ENCODE measurements at places on chromosomes 5 and 9.
A peak's percentile ranks its signal among the peaks of the same experiment; 100 is the strongest.

DNA sequence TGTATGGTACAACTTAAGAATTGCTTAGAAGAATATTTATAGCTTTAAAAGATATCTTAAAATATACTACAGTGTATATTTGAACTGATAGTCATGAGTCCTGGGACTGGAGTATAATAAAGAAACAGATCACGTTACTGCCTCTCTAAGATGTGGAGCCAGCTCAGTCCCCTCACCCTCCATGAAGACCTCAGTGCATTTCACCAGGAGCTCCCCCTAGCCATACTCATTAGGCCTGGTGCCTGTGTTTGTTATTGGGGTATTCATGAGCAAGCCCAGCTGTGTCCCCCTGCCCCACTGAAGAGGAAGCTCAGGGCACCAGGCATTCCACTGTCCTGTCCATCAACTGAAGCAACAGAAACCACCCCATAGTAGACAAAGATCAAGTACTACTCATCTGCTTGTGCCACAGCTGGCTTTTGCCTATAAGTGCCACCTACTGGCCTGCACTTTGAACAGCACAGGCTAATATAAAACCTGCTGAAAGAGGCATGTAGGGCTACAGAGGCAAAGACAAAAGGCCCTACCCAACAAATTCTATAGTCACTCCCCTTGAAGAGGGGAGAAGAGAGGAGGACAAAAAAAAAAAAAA is 850.2 kb upstream of the NUDT12 start:
- peak; percentile 38 for DNase-seq

DNA sequence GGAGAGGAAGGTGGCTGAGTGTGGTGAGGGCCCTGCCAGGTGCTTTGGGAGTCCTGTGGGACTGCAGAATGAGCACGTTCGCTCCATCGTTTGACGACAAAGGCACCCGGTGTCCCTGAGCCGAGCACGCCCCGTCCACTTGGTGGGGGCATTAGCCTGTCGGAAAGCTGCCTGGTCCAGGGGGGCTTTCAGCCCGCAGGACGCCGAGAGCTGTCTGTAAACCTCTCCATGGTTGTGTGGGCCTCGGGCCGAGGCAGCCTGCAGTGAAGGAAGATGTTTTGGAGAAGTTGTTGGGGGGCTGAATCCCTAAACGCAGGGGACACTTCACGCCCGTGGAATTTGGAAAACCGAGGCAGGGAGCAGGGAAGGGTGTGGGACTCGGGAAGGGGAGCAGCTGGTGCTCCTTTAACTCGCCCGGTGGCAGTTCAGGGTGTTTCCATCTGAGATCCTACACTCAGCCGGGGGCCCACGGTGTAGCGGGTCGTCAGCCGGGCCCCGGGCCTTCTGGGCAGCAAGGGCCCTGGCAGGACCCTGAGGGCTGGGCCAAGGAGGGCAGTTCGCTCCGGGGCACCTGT is 53.8 kb downstream of the MRPL36 start:
- no peak for DNase-seq

GRCh38 chr5:96337048-96337781 is 95.8 kb downstream of the PCSK1 start:
- no peak for DNase-seq

- no peak for DNase-seq
These were observed 28.3 kb upstream of the STOM start for GRCh38 chr9:121398374-121398773.

Measured in Calu3 (cell line).